Stimulated activated CD4-positive, alpha-beta T cell treated with anti-CD3 and anti-CD28 coated beads, TNF-alpha, amount 100 ng/mL, for 1 hour (primary cell): ENCODE measurements at places on chromosomes 1 and 21.

DNA sequence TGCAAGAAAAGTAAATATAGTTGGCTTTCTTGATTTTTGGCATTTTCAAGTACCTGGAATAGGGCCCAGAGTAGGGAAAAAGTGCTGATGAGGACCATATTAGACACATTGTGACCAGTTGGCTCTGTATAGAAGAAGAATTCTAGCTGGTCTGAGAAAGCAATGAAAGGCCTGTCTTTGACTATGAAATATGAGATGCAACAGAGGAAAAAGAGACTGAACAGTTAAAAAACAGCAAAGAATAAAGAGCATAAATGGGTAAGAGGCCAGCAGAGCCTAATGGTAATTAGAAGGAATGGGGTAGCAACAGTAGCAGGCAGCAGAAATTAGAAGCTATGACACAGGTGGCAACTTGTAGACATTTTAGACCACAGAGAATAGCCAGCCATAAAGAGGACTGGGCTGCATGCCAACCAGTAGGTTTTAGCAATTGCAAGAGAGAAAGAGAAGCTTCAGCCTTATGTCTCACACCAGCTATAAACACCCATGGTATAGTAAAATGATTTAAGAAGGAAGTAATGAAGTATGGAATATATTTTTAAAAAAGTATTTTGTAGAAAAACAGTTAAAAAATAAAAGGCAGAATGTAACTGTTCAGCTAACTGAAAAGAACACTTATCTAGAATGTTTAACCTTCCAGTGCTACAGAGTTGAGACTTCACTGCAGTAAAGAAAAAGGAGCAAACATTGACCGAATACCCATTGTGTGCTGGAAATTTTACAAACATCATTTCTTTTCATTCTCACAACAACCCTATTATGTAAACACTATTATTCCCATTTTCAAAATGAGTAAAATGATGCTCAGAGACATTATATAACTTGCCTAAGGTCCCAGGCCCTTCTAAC is 114.1 kb downstream of the LHX4 start:
- no peak for DNase-seq

GRCh38 chr1:110210604-110211495 is 736 bp downstream of the KCNC4 start:
- DNase-seq, result no peak

DNA sequence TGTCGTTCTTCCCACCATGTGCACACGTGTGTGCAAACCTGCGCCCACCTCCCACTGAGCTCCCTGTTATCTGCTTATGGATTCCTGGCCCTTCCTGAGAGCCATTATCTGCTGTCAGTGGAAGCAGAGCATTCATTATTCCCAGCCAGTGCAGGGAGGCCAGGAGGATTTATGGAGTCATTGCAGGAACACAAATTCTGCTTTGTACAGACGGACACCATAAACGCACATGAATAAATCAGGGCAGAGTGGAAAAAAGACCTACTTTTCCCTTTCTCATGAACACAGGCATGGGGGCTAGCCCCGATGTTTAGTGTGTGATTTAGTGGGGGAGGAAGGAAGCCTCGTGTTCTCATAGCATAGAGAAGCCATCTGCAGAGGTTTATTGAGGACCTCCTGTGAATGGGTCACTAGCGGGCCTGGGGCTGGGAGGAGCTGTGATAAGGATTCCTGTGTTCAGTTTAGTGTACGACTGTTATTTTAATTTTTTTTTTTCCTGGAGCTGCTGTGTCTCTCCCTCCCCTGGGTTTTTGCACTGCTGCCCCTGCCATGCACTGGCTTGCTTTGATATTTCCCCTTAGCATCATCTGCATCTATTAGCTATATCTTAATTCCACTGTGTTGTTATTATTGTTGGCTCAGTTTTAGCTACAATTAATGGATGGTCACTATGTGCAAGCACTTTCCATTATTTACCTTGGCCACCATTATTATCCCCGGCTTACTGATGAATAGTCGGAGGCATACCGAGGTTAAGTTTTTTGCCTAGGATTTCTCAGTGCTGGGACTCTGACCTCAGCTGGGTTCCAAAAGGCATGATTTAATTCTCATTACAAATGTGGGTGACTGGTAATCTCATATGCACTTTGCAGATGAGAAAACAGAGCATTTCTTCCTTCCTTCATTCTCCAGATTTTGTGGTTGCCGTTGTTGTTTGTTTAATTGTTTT is 33.0 kb downstream of the HUNK start:
- no peak for DNase-seq

DNA sequence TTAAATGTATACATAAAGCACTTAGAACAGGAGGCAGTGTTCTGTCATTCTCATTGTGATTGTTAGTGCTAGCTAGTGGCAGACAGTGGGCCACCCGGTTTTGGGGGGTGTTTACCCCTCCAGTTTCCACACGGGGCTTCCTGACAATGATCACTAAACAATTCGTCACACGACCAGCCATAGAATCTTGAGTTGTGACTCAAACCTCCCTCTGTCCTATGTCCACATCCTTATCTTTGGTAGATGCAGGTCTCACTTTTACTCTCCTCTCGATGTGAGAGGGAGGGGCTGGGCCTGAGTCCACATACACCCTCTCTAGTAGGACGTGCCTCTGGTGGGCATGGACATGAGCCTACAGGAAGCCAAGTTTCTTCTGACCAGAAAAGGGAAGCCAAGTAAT is 92.6 kb upstream of the SSX2IP start:
- DNase-seq, result no peak

DNA sequence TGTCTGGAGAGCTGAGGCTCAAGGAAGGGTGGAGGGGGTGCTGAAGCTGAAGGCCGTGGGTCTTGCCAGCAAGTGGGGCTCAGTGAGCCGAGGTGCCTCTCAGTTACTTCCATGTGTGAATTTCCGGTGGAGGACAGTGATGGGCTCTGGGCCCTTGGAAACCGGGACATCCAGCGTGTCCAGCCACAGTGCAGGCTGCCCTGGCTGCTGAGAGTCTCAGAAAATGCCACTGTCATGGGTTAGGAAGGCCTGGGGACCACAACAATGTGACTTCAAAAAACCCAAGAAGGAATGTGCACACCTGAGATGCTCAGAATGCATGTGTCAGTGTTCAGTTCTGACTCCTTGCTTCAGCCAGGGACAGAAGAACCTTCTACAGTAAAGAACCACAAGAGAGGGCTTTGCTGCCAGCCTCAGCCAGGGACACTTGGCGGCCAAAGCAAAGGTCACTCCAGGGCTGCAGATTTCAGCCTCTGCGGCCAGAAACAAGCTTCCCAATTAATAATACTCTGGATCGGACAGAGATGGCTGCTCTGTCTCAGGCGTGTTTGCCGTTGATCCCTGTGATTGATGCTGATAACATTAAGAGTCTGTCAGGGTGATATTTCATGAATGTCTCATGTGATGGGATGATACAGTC is 12.6 kb upstream of the LAMTOR5 start:
- DNase-seq, result no peak

GRCh38 chr1:240462277-240462676 is 149.7 kb downstream of the GREM2 start:
- no peak for DNase-seq

- DNase-seq, result no peak
Observed at GRCh38 chr21:28993293-28993629, 584 bp upstream of the LTN1 start.

GRCh38 chr1:212622906-212623305 is 14.3 kb downstream of the ATF3 start:
- DNase-seq, result no peak

- no peak for DNase-seq
Observed at GRCh38 chr1:171717062-171717718, 24.7 kb downstream of the VAMP4 start.

GRCh38 chr21:45177039-45177438 is 102.7 kb downstream of the ADARB1 start:
- DNase-seq, result no peak

DNA sequence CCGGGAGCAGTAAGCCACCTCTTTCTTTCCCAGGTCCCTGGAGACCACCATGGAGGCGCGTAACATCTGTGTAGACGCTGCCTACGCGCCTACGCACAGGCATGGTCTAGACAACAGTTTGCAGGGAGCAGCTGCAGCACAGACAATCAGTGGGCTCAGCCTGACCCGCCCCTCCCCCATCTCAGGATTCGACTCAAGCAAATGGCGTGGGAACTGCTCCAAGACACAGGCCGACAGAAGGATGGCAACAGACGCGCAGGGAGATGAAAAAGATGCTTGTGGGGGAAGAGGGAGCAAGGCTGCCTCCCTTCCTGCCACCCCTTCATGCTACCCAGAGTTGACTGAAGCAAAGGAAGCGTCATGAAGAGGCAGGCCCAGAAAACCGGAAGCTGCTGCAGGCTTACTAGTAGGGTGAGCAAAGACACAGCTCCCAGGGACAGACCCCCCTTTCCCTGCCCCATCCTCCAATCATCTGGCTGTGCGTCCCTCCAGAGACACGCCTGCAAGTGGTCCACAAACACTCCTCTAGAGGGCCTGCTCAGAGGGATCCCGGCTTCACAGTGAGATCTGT is 19.5 kb downstream of the STK40 start:
- DNase-seq, result no peak

DNA sequence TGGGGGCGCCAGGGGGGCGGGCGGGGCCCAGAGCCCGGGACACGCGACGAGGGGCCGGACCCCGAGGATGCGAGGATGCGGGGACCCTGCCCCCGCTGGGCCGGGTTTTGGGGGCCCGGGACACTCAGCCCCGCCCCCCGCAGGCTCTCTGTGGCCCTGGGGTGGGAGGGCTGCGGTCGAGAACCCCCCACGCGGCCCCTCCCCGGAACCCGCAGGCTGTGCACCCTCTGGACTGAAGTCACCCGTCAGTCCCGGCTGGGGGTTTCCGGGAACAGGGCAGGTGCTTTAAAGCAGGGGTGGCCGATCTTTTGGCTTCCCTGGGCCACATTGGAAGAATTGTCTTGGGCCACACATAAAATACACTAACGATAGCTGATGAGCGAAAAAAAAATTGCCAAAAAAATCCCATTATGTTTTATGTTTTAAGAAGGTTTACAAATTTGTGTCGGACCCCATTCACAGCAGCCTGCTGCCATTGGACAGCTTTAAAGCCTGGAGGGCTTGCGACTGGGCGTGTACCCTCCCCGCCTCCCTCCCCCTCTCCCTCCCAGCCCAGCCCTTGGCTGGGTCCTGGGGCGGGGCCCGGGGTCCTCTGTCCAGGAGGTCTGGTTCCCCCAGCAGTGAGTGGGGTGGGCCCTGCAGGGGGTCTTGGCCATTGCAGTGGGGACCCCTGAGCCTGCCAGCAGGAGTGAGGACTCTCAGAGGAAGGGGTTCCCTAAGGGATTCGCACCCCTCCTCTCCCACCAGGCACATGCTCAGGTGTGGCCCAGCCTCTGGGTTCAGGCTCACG is 21.6 kb upstream of the C1orf159 start:
- DNase-seq, result peak; percentile 47

- DNase-seq, result no peak
Observed at GRCh38 chr1:224168859-224169380, 14.1 kb upstream of the DEGS1 start.

- no peak for DNase-seq
Observed at GRCh38 chr1:2148691-2149090, 45.9 kb downstream of the FAAP20 start.

GRCh38 chr1:152646656-152647055 is 16.5 kb upstream of the LCE2D start:
- DNase-seq, result no peak

DNA sequence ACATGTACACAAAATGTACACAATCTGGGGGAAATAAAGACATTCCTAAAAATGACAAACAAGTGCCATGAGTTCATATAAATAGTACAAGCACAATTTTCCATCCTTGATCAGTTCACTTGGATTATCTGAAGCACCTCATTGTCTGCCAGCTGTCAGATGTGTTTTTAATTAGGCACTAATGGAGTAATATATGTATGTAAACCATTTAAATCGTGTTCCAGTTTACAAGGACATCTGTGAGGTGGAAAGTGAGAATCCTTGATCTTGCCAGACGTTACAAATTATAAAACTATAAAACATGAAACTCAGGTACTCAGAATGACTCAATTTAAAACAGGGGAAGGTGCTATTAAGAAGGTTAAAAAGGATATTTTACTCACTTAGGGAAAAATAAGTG is 1312.2 kb downstream of the PLA2G4A start:
- no peak for DNase-seq

DNA sequence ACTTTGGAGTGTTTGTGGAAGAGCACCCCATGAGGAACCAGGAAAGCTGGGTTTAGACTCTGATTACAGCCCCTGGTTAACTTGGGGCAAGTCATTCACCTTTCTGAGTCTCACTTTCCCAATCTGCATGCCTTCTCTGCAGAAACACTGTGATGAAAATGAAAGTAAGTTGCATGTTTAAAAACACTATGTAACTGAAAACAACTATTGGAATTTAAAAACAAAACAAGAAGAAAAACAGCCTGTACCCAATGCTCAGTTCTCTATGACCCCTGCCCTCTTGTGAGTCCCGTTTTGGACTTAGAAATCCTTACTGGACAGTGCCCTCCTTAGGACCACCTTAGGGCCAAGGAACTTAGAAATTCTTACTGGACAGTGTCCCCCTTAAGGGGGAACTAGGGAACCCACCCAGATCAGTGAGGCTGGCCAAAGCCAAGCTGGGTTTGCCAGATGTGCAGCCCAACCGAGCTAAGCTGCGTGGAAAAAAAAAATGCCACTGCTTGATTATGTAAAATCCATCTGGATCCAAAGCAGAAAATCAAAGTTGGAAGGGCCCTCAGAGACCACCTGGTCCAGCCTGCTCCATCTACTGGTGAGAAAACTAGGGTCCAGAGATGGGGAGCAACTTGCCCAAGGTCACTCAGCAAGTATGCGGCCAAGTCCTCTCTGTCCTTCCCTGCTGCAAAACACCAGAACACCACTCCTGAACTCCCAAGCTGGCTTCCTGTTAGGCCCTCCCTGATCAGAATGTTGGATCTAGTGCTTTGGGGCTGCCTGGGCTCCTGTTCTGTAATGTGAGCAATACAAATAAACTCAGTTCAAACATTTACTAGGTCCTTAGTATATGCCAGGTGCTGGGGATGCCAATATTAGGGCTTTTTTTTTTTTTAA is 77.7 kb downstream of the MRPL37 start:
- DNase-seq, result no peak

- DNase-seq, result no peak
Observed at GRCh38 chr1:40820911-40821693, 37.5 kb downstream of the KCNQ4 start.

DNA sequence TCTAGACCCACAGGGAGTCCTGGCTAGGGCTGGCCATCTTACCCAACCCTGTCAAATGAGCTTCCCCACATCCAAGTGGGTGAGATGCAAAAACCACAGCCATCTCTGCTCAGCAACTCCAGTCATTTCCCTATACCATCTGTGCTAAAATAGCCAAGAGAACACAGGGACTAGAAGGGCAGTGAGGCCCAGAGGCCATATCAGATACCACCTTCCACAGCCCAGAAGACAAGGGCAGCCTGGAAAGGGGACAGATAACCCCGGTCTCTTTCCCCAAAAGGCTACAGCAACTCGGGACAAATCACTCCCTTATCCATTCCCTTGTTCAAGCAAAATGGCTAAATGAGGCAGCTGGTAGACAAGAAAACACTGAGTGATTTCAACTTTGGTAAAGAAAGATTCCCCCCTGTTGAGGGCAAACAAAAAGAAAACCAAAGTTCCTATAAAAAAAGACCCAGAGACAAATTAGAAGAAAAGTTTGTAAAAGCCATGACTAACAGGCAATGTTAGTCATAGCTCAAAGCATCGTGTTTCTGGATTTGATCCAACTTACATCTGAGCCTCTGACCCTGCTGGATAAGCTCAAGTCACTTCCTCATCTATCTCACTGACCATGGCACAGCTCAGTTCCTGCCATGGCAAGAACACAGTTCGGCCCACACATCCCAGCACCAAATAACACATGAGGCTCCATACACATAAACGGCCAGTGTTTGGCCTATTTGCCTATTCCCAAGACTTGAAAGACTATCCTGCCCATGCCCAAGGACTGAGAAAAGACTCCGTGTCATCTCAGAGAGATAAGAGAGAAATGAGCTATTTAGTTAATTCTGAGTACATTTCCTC is 3.1 kb downstream of the LAMB3 start:
- DNase-seq, result no peak

- no peak for DNase-seq
Observed at GRCh38 chr21:24217151-24217550, 1390.1 kb downstream of the MRPL39 start.
